H9 (cell line): ENCODE measurements at places on chromosomes 4 and X. TPM values are rescaled to one million over a fixed set of nuclear protein-coding genes. Genes with fewer than 3 reads are reported as not detected.

- H3K4me1 ChIP-seq: peaks cover 4% of the 10 kb centered on the region
- H3K36me3 ChIP-seq: no peaks in the 10 kb centered on the region
- H3K27me3 ChIP-seq: no peaks in the 10 kb centered on the region
- H3K27ac ChIP-seq: no peak overlapping the region
- H3K4me3 ChIP-seq: no peak overlapping the region
These were observed 683.5 kb downstream of the TRIML1 start for GRCh38 chr4:188822698-188823097.

GRCh38 chrX:71111921-71112431, 599 bp upstream of the IL2RG start:
- no peak overlapping the region for H3K4me3 ChIP-seq
- no peaks in the 10 kb centered on the region for H3K27me3 ChIP-seq
- no peak for DNase-seq
- H3K4me1 ChIP-seq: no peaks in the 10 kb centered on the region
- H3K27ac ChIP-seq: no peak overlapping the region

DNA sequence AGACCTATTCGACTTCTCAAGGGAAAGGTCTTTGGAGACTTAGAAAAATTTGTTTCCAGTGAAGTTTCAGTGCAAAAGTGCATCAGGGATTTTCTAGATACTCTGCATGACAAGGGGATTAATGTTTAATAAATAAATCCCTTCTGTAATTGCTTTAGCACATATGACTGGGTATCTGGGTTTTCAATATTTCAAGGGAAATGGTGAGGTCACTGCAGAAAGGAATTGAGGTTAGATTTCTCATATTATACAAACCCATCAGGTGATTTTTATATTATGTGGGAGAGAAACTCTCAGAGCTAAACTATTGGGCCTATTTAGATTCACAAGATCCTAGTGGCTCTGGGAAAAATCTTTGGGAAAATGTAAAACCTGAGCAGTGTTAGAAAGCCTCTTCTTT, 48.3 kb upstream of the SLC4A4 start:
- H3K36me3 ChIP-seq: no peaks in the 10 kb centered on the region
- no peaks in the 10 kb centered on the region for H3K27me3 ChIP-seq
- DNase-seq: no peak
- no peak overlapping the region for H3K27ac ChIP-seq
- H3K4me1 ChIP-seq: no peaks in the 10 kb centered on the region; the same call in 1 of the 2 replicates
- H3K4me3 ChIP-seq: no peak overlapping the region

DNA sequence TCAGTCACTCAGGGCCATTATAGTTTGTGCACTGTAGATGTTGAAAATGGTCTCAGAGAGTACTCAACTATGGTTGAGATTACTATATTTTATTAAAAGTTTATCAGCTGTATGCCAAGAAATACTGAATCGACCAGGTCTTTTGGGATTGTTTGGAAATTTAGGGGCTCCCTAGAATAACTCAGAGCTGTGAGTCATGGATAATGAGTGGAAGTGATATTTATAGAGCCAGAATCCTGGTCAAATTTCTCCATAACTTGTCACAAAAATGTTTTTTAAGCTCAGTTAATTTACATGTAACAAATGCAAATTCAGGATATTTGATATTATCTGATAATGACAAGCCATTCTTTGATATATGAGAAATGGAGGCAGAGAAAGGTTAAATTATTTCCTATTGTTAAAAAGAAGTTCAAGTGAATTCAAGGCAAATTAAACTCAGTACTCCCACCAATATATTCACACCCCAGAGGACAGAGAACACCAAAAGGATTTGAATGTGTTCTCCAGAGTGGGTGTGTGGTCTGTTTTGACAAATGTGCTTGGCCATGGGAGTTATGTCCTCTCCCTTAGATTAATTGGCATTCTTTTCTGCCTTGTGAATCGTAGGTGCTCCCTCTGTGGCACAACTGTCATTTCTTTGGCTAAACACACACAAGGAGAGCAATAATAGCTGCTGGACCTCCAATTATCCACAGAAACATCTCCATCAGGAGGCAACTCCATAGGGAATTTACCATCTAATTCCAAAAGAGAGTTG, 37.7 kb downstream of the ARHGAP24 start:
- no peaks in the 10 kb centered on the region for H3K4me1 ChIP-seq
- H3K4me3 ChIP-seq: no peak overlapping the region
- DNase-seq: no peak
- no peaks in the 10 kb centered on the region for H3K36me3 ChIP-seq

ADH1C gene
- not detected in 2 replicates for total RNA-seq

SSX3 gene
- not detected in 2 replicates for total RNA-seq

CDKL5 gene
- total RNA-seq: 16.9 and 19.5 TPM in 2 replicates
